Bronchial epithelial cell (primary cell): ENCODE measurements at places on chromosomes 3 and 15. TPM values are rescaled to one million over a fixed set of nuclear protein-coding genes. Genes with fewer than 3 reads are reported as not detected.

DNA sequence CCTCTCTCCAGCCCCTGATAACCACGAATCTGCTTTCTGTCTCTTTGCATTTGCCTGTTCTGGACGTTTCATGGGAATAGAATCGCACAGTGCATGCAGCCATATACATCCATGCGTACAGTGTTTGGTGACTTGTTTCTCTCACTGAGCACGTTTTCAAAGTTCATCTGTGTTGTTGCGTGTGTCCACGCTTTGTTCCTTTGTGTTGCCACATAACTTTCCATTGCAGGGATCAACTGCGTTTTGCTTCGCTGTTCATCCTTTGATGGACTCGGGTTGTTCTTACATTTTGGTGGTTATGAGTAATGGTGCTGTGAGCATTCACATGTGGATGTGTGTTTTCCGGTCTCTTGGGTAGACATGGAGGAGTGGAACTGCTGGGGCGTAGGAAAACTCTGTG, 56.4 kb upstream of the TAMM41 start:
- no peak for DNase-seq

The MKRN3 gene
- total RNA-seq = not detected in 2 replicates

The LRRC31 gene
- not detected in 2 replicates for total RNA-seq

The ATP10A gene
- 0.26 and 1.8 TPM in 2 replicates for total RNA-seq

The GPR160 gene
- 1.3 and 2.0 TPM in 2 replicates for total RNA-seq

- DNase-seq = peak; percentile 66
Measured at GRCh38 chr15:57541805-57542504, 49.7 kb upstream of the MYZAP start.

DNA sequence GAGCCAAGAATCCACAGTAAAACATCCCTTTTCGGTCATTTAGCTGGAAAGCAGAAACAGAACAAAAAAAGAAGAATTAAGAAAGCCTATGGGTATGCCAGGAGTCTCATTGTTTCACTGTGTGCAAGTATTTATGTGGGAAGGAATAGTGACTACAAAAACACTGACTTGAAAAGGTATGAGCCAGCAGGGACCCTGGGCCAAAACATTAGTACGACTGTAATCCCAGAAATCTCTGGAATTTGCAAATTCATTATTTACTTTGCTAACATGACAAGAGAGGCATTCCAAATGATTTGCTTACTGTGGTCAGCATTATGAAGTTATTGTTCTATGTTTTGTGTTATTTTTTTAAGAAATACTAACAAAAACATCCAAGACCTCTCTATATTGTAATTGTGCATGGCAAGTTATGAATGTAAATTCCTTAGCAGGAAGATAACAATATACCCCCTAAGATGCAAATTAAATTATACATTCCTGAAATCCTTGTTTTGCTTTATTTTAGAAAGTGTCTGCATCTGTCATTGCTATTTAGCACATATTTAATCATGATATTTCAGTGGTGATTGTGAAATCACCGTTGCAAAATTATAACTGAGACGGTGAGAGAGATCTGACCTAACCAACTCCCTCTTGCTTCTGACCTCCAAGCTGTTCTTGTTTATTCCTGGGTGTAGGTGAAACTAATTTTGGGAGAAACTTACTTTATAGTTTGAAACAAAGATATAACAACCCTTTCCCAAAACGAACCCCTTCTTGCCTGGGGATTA, 299.2 kb downstream of the ZPLD1 start:
- DNase-seq = peak; percentile 1

- no peak for DNase-seq
Measured at GRCh38 chr3:25784971-25785370, 1.7 kb upstream of the NGLY1 start.

The CATSPER2 gene
- total RNA-seq = 4.7 TPM in 2 replicates

DNA sequence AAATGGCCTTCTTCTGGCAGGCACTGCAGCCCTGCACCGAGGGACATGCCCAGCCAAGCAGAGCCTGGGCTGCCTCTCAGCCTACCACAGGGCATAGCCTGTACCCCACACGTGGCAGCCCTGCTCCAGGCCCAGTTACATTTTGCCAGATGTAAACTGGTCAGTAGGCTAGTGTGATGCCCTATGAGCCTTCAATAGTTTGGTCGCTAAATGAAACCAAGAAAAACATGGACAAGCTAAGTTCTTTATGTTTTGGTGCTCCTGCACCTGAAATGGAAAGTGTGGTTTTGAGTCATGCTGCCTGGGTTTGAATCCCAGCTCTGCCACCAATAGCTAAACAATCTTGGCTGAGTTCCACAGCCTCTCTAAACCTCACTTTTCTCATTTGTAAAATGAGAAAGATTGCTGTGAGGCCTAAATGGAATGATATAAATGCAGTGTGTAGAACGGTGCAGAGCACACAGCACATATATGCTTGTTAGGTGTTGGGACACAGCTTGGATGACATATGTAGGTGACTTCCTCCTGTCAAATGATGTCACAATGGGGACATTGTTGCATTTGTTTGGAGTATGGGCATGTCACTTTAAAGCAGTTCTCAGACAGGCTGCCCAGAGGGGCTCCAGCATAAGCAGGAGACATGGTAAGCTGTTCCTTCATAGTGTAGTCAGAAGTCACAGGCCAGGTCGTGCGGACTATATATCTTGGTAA, 57.4 kb downstream of the ZBTB38 start:
- no peak for DNase-seq
